Fibroblast of skin of back (primary cell): ENCODE measurements at places on chromosomes 2 and 18.

- DNase-seq: no peak
Measured at GRCh38 chr18:12318334-12318697, 10.3 kb downstream of the TUBB6 start.

DNA sequence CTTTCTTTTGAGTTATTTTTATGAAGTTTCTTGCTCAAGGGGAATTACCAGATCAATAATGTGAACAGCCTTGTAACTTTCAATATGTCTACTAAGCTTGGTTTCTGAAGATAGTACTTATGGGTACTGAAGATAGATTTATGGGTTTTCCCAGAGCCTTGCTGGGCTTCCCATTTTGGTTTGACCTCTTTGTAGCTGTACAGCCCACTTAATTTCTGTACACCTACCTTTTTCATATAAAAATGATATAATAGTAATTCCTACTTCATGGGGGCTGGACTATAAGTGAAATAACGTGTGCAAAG, 22.2 kb downstream of the IL1R2 start:
- DNase-seq: no peak

DNA sequence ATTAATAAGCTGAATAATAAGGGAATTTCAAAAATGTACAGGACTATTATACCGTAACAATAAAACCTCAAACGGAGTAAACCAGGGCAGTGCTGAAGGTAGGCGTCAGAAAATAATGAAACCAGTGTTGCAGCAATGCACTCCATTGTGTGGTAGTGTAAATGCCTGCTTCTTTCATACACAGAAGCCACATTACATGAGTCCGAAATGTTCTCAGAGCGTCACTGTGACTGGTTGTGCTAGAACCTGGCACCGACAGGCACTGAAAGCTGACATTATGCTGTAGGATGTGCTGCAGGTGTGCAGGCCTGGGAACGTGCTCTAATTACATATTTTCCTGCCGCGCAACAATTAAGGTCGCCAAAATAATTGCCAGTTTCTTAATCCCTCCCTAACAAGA, 53.3 kb downstream of the ZEB2 start:
- DNase-seq: no peak

DNA sequence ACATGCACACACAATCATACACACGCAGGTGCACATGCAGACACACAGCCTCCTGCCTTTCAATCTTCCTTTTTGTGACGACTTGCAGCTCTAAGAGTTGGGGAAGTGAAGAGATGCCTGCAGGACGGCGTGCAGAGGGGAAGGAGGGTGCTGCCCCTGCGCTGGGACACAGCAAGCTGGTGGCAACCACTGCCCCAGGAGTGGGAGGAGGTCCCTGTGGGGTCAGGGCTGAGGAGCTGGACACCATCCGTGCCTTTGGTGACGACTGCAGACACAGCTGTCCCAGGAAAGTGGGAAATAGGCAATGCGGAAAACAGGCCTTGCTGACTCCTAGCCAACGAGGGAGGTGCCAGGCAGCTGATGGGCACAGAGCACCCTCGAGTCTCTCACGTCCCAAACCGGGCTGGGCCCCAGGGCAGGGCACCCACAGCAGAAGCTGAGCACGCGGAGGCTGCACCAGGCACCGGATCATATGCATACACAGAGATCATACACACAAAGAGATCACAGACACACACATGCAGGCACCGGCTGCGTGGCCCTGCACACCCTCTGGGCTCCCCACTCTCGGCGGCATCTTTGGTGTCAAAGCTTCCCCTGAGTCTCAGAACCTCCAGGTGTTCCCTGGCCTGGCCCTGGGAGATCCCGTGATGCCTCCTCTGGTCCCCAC, 146.1 kb downstream of the PXDN start:
- no peak for DNase-seq

DNA sequence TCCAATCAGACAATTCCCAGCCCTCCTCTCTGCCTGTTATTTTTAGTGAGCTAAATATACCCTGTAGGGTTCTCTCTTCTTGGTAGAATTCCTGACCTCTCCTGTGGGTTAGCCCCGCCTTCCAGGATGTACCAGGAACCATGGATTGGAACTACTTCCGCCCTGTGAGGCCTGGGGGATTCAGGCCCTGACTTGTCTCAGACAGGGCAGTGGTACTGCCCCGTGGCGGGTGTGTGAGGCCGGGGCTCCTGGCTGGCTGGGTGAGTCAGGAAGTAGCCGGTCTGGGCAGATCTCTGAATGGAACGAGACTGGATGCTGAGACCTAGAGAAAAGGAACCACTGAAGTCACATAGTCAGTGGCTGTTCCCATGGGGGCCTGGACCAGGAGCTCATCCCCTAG, 50.5 kb downstream of the DYSF start:
- DNase-seq: no peak

GRCh38 chr18:53153281-53153680, 813.3 kb downstream of the DCC start:
- DNase-seq: peak; percentile 3

GRCh38 chr18:26406324-26406723, 142.0 kb downstream of the KCTD1 start:
- DNase-seq: no peak

DNA sequence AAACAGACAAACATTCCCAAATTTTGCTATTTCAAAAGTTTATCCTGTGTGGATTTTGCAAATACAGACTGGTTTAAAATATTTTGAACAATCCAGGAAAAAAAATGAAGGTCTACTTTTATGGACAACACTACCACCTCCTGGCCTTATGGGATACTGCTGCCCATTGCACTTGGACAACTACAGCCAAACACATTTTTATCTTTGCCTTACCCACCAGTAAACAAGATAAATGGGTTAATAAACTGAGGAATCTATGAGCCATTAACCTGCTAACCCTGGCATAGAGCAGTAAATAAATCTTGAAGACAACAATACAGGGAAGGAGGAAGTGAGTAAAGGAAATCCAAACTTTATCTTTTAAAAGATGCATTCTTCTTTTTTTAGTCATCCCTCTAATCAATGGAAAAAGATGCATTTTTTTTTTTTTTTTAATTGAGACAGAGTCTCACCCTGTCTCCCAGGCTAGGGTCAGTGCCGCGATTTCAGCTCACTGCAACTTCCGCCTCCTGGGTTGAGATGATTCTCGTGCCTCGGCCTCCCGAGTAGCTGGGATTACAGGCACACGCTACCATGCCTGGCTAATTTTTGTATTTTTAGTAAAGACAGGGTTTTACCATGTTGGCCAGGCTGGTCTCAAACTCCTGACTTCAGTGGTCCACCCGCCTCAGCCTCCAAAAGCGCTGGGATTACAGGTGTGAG, 2.1 kb upstream of the SPIRE1 start:
- peak; percentile 55 for DNase-seq

DNA sequence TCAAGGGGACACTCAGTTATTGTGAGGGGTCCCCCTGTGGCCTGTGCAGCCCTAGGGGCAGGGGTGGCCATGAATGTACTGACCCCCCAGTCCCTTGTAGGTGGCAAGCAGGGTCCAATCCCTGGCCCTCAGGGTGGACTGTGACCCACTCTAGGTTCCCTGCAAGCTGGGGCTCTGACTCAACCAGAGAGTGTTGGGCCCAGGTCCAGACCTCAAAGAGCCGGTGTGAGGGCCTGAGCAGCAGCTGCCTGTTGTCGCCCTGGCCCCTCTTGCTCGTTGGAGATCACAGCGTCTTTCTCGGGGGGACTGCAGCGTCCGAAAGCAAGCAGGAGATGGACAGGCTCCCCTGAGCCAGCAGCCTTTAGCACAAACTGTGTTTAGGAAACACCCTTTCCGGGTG, 66.8 kb upstream of the ATG16L1 start:
- no peak for DNase-seq

GRCh38 chr2:235570256-235570655, 76.4 kb downstream of the AGAP1 start:
- peak; percentile 33 for DNase-seq

DNA sequence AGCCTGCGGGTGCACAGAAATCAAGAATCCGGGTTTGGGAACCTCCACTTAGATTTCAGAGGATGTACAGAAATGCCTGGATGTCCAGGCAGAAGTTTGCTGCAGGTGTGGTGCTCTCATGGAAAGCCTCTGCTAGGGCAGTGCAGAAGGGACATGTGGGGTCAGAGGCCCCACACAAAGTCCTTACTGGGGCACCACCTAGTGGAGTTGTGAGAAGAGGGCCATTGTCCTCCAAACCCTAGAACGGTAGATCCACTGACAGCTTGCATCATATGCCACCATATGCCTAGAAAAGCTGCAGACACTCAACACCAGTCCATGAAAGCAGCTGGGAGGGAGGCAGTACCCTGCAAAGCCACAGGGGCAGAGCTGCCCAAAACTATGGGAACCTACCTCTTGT, 833.0 kb downstream of the TMEM182 start:
- DNase-seq: no peak

DNA sequence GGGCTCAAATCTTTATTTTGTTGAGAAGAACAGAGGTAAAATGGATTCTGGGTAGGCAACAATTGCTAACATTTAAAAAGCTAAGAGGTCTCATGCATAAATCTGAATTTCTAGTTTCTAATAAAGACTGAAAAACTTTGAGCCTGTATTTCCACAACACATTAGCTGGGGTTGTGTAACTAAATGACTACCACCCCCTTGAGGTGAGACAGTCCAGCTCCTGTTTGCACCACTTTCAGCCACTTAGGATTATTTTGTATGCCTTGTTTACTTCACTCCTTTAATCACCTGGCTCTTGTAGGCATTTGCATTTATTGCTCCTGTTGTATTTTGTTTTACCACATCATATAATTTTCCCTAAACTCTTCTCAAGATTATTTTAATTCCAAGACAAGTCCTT, 376.6 kb downstream of the PTH2R start:
- DNase-seq: no peak

DNA sequence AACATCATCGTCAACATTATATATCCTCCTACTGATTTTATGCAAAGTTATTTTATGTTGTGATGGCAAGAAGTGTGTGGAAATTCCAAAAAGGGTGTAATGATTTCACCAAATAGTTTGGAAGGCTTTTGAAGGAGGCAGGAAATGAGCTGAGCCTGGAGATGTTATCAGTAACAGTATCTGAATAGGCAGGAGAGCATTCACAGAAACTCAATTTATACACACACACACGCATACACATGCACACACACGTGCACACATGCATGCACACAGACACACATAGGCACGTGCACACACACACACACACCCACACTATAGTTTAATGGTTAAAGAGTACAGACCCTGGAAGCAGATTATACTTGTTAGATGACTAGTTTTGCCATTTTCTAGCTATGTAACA, 47.3 kb downstream of the ARHGEF4 start:
- DNase-seq: no peak

- no peak for DNase-seq
Measured at GRCh38 chr2:225488743-225489142, 89.2 kb downstream of the NYAP2 start.

DNA sequence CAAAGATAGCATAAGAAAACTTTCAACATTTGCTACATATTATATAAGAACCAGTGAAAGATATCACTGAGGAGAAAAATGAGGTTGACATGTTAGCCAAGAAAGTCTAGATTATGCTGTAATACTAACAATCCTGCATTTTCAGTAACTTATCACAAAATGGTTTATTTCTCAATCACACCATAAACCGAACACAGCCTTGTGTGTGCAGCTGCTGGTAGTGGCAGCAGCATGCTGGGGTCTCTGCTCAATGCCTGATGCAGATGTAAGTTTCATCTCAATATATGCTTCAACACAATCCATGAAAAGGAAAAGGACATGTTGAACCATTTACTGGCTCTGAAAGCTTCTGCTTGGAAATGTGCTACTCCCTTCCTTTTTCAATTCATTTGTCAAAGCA, 376.3 kb downstream of the GPD2 start:
- DNase-seq: no peak

DNA sequence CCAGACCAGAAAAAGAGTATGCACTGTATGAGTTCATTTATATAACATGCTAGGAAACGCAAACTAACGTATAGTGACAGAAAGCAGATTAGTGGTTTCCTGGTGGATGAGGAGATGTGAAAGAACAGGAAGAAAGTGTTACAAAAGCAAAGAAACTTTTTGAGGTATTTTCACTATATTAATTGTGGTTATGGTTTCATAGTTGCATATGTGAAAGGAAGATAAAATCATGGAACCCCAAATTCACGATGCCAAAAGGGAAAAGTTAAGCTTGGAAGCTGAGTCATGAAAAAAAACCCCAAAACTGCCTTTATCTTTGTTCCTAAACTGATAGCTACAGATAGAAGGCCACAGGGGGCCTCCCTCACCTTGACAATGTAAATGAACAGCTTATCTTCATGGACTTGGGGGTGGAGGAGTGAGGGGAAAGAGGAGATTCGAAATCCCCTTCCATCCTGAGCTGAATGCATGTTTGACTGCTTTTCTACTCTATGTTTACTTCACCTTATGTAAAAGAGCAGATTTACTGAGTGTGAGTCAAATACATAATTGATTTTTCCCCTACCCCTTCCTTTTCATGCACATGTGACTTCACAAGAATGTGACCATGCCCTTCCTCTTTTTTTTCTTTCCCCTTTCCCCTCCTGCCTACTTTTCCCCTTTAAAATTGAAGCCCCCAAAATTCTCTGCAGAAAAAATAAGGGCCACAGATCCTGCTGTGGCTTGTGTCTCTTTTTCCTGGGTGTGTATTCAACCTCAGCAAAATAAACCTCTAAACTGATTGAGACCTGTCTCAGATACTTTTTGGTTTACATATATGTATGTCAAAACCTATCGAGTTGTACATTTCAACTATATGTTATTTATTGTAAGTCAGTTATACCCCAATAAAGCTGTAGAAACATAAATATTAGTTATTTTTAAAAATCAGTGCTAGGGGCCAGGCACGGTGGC, 100.1 kb upstream of the TLK1 start:
- no peak for DNase-seq

DNA sequence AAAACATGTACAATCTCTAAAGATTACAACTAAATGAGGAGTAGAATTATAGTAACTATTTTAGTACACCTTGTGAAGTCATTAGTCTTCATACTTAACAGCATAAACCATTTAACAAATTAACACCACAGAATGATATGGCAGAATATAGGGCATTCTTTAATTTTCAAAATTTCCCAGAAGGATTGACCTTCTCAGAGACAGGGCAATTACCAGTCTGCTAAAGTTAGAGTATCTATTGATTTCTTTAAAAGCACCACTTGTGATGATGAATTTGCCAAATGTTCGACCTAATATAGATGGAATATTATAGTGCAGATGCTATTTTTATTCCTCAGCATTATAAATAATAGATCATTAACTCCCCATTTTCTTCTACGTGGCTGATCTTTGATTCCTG, 192.6 kb downstream of the DPP4 start:
- no peak for DNase-seq

DNA sequence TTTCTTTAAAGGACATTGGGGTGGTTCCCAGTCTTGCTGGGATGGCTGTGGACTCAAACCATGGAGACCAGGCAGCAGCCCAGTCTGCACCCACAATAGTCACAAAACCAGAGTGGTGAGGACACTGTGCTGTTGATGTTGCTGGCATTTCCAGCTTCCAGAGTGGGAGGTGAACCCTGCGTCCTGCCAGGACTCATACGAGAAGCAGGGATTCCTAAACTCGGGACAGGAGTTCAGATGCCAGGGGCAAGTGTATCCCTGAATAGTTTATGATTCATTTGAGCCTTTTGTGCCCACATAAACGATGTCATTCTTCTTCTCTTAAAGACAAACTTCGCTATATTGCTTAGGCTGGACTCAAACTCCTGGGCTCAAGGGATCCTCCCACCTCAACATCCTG, 62.8 kb downstream of the TCF7L1 start:
- DNase-seq: no peak

- peak; percentile 1 for DNase-seq
Measured at GRCh38 chr2:186098821-186099220, 360.2 kb downstream of the FSIP2 start.

GRCh38 chr18:35672897-35673296, 91.4 kb downstream of the GALNT1 start:
- peak; percentile 24 for DNase-seq
